ENCODE measurements at places on chromosomes 7 and 10. TPM values are rescaled to one million over a fixed set of nuclear protein-coding genes. Genes with fewer than 3 reads are reported as not detected.

The EPO gene
- not detected for total RNA-seq

The TAS2R3 gene
- 1.2 TPM for total RNA-seq

The PITX3 gene
- not detected for total RNA-seq

The DRGX gene
- not detected for total RNA-seq

The C10orf88 gene
- total RNA-seq, result 7.8 TPM

The SHTN1 gene
- 9.2 TPM for total RNA-seq

The INA gene
- total RNA-seq, result 0.33 TPM

The SLC26A5 gene
- not detected for total RNA-seq

The SEPTIN7 gene
- total RNA-seq, result 351 TPM

The ADCYAP1R1 gene
- total RNA-seq, result not detected

The NUTM2E gene
- total RNA-seq, result not detected

The DNAH11 gene
- total RNA-seq, result 2.7 TPM

The CTAGE4 gene
- 2.9 TPM for total RNA-seq

The PIK3CG gene
- total RNA-seq, result not detected

The UFSP1 gene
- total RNA-seq, result 3.3 TPM

The CALCR gene
- total RNA-seq, result not detected

The BLNK gene
- total RNA-seq, result not detected

The MRLN gene
- not detected for total RNA-seq

The COL1A2 gene
- 32,213 TPM for total RNA-seq

The C10orf71 gene
- not detected for total RNA-seq

The COBL gene
- total RNA-seq, result not detected

The CYP2C8 gene
- total RNA-seq, result not detected

The RBP4 gene
- total RNA-seq, result 1.9 TPM

The DOCK4 gene
- 7.6 TPM for total RNA-seq

The LIPF gene
- total RNA-seq, result not detected

The KIF11 gene
- total RNA-seq, result 4.5 TPM

The TEX47 gene
- total RNA-seq, result not detected

The GIMAP2 gene
- 0.98 TPM for total RNA-seq

The EPHA1 gene
- total RNA-seq, result not detected

The SPACDR gene
- total RNA-seq, result 0.27 TPM

The OPN1SW gene
- total RNA-seq, result not detected

The NAT16 gene
- total RNA-seq, result not detected

The KAZALD1 gene
- total RNA-seq, result 71.5 TPM

The PRDX3 gene
- total RNA-seq, result 189 TPM

The CNTNAP2 gene
- not detected for total RNA-seq

The TBXAS1 gene
- total RNA-seq, result 2.4 TPM

The C7orf25 gene
- total RNA-seq, result 11.3 TPM
